ENCODE measurements at places on chromosomes 2 and 18.
A peak's percentile ranks its signal among the peaks of the same experiment; 100 is the strongest.

DNA sequence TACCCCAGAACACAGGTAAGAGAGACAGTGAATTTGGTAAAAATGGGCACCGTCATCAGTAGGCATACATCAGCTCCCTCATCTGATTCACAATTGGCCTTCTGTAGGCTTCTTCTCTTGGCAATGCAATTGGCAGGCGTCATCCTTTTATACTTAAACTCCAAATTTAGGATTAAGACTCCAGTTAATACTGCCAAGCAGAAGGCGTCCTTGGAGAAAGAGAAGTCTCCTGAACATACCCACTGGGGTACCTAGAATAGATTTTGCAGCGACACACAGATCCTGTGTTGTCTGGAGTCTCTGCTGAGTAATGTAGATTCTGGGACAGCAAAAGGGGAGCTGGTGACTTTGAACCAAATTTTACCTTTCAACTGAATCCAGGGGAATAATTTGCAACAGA, 592 bp upstream of the METAP1D start:
- DNase-seq: peak; percentile 8

DNA sequence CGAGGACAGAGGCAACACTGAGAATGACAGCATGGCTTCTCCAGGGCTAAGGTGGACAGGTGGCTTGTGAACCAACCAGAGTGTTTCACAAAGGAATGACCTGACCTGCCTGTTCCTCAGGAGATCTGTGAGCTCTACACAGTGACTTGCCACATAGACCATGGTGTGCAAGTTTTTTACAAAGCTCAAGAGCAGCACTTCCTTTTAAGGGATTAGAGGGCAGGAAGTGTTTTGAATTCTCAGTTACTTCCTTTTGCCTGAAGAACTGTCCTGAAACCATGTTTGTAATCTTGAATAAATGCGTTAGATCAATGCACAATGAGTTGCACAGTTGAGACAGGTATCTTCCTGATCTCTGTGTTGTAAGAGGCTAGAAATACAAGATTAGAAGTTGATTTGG, 421.9 kb downstream of the THSD7B start:
- DNase-seq: peak; percentile 4

DNA sequence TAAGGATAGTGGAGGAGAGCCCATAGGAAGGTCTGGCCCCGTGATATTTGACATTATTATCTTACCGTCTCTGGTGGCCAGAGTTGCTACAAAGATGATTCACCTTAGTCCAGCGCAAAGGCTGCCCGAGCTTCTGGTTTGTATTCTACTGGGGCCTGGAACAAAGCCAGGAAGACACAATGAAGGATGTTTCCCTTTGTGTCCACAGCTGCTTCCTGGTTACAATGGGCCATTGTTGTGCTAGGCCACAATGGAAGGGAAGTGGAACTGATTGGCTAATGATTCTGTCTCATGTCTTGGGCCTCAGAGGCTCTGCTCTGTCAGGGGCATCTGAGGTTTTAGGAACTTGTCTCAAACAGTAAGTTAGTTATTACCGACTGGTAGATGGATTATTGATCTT, 132.2 kb downstream of the TDRD15 start:
- peak; percentile 4 for DNase-seq

GRCh38 chr2:168700615-168701245, 101.7 kb upstream of the NOSTRIN start:
- DNase-seq: no peak

DNA sequence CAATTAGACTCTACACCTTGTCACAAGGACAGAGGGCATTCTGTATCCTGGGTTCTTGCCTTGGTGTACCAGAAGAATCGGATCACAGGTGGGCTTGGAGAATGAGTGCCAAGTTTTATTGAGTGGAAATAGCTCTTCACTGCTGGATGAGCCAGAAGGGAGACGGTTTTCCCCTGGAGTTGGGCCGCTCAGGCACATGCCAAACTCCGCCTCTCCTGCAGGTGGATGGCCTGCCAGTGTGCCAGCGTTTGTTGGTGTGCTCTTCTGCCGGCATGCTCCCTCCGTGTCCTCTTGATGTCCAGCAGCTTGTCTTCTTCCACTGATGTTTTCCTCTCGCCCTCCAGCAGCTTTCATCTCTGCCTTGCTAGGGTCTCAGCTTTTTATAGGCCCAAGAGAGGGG, 115.5 kb upstream of the RAB27B start:
- DNase-seq: no peak

DNA sequence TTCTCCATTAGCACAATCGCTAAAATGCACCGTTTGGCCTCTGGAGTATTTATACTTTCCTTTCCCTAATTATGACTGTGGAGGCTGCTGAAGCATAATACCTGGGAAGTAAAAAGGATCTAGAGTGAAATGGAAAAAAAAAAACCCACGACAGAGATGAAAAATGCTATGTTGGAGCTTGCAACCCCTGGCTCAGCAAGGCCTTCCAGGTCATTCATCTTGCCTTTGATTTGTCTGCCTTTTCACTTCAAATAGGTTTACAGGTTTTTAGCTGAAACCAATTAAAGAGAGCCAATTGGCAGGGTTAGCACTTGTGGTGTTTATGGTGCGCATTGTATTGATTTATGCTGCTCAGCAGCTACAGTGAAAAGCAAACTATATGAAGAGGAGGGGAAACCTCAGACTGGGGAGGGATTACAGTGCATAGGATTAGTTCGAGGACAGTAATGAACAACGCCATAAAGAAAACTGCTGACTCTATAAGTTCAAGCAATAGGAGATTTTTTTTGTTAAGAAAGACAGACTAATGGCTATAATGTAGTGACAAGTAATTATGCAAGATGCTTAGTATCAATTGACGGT, 347.9 kb downstream of the MEIS1 start:
- DNase-seq: no peak

GRCh38 chr2:43317680-43318079, 91.3 kb upstream of the ZFP36L2 start:
- DNase-seq: no peak

- DNase-seq: no peak
Observed at GRCh38 chr2:237639052-237639835, 11.9 kb downstream of the LRRFIP1 start.

DNA sequence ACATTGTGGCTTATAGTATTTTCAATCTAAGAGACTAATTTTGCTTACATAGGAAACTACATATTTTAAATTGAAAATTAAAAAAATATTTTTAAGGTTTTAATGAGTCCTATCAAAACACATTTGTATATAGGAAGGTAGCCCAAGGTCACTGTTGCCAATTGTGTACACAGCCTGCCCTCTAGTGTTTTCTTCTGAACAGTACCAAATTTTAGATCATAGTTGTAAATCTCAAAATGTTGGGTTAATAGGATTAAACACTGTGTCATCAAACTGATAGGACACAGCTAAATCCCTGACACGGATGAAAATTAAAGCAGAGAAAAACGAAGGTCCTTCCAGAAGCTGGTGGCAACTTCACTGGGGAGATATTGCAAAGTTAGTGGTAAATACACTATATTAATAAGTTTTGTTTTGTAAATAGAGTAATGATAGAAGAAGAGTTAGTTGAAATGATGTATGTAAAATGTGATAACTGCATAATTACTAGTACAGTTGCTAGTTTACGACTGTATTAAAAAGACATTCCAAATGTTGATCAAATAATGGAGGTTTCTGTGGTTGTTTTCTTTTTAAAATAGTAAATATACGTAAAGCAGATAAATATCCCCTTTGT, 19.7 kb downstream of the CLUL1 start:
- peak; percentile 46 for DNase-seq

- DNase-seq: no peak
Observed at GRCh38 chr2:10847008-10847407, 34.4 kb upstream of the PDIA6 start.

DNA sequence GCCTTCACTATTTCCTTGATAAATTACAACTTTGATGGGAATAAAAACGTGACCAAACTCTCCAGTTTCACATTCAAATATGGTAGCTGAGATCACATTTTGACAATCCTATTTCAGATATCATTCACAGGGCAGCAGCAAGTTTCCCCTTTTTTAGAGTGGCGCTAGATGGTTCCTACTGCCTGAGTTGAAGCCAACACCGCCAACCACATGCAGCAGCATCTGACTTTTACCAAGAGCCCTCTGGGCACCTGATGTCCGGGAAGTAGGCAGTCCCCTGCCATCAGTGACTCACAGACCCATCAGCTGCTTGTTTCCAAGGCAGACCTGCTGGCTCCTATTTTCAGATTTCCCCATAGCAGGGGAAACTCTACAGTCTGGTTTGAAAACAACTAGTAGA, 4.0 kb upstream of the MREG start:
- peak; percentile 64 for DNase-seq

DNA sequence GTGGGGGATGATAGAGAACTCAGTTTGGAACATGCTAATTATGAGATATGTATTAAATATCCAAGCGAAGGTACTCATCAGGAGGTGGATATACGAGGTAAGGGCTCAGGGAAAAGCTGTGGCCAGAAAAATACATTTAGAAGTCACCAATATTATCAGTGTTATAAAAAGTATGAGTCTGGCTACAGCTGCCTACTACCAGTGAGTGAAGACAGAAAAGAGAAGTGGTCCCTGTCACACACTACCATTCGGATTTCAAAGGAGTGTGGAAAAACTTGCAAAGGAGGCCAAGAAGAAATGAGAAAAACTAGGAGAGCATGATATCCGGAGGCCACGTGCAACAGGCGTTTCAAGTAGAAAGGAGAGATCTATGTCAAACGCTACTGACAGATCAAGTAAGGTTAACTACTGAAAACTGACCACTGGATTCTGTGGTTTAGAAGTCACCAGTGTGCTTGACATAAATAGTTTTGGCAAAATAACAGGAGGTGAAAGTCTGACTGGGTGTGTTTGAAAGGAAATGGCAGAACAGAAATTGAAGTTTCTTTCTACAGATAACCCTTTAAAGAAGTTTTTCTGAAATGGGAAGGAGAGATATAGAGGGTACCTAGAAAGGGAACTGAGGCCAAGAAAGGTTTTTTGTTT, 118.7 kb upstream of the DNMT3A start:
- DNase-seq: no peak

GRCh38 chr2:181810823-181811695, 80.5 kb upstream of the ITPRID2 start:
- DNase-seq: no peak

GRCh38 chr18:24799176-24799575, 338.7 kb downstream of the HRH4 start:
- DNase-seq: no peak

DNA sequence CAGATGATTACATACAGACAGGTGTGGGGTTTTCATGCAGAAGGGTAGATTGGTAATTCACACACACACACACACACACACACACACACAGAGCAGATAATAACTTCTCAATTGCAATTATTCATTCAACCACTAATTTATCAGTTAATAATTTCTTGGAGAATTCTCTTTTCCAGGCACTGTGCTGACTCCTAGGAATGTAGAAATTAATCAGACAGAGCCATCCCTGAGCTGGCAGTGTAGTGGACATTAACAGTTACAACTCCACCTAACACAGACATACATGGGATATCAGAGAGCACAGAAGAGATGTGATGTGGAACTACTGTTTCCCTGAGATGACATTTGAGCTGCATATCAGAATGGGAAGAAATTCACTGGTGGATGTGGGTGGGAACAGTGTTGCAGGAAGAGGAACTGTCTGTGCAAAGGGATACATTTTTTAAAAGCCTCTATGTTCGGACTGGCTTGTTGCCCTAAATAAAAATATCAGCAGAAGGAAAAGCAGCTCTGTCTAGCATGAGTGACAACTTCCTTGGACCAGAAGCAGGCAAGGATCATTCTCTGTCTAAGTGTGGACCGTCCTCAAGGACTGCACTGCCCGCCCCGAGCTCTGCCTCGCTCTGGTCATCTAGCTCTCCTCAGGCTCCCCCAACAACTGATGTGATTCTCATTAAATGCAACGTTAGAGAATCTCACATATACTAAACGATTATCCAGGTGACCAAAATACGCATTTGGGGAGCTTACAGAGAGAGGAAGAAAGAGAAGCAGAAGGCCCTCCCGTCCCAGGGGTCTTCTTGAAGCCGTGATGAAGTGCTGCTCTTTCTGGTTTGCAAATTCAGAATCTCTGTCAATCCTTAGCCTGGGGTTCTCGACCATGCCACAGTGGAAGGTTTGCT, 173.4 kb upstream of the TRIB2 start:
- DNase-seq: no peak

DNA sequence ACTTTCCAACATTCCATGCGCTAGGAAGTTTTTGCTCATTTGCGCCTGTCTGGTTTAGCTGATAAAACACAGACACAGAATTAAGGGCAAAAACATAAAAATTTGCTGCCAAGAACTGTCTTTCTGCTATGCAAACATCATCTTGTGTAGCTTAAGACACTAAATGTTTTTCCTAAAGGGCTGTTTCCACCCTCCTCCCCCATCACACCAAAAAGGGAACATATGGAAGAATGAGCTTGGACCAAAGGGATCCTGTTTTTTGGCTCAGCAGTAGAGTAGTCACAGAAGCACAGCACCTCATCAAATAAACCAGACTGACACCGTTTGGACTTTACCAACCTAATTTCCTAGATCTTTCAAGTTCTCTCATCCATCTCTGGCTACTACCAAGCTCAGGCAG, 210.1 kb downstream of the ZNF521 start:
- DNase-seq: no peak

Measured in OCI-LY7 (cell line).